ENCODE measurements at places on chromosomes 3 and 15. TPM values are rescaled to one million over a fixed set of nuclear protein-coding genes. Genes with fewer than 3 reads are reported as not detected.

- DNase-seq: no peak
These were observed 29.6 kb downstream of the PRKCD start for GRCh38 chr3:53190659-53191058.

DNA sequence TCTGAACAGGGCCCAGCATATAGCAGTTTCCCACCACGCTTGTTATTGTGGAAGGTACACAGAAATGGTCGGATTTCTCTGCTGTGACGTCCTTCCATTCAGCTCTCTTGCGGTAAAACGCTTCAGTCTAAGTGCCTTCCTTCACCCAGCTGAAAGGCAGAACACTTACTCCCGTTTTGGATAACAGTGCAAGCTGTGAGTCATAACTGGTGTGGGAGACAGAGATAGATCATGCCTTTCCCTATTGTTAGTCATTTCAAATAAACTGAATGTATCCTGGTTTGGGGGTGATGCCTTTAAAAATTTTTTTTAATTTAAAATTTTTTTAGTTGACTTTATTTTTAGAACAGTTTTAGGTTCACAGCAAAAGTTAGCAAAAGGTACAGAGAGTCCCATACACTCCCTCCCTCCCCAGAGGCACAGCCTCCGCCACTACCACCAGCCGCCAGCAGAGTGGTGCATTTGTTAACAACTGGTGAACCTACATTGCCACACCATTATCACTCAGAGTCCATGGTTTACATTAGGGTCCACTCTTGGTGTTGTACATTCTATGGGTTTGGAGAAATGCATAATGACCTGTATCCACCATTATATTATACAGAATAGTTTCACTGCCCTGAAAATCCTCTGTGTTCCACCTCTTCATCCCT, 94.9 kb upstream of the NSMCE3 start:
- no peak for DNase-seq

DNA sequence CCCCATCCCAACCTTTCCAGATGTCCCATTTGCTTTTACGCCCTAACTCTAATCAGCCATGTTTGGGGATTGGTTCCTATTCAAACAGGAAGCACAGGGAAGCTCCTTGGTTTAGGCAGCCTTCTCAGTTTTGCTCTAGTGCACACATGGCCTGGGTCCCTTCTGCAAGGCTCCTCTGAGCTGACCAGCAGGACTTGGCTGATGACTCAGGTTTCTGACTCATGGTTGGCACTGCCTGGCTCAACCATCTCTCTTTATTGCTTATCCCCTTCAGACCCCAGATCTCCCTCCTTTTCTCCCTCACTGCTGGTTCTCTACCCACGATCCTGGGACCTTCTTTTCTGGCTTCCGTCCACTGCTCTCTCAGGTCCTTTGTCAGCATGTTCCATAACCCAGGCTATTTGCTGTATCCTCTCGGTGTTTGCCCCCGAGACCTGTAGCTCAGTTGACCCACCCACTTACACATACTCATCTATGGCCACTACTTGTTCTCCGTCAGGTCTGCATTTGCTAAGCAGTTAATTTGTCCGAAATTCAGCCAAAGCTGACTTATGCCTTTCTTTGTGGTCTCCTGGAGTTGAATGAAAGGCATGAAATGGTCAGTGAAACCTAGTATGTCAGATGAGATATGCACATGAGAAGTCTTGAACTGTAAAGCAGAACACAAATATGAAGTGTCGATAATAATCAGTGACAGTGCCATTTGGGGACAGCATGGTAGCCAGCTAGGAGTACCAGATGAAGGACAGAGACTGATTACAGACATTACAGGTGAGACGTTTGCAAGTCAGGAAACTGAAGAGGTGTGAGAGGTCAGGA, 323.5 kb upstream of the ROPN1 start:
- DNase-seq: no peak

GRCh38 chr15:75067123-75067830, 43.9 kb downstream of the PPCDC start:
- no peak for DNase-seq

- DNase-seq: no peak
These were observed 108.8 kb downstream of the XXYLT1 start for GRCh38 chr3:195162033-195162669.

Gene ISLR
- 142 TPM for polyA plus RNA-seq

All from forelimb muscle (tissue), 1 donor.